ENCODE measurements at places on chromosomes 5 and 9.
A peak's percentile ranks its signal among the peaks of the same experiment; 100 is the strongest.

GRCh38 chr5:125293726-125294125, 547.3 kb upstream of the ZNF608 start:
- no peak for DNase-seq

- no peak for DNase-seq
Observed at GRCh38 chr5:158589939-158590338, 509.8 kb downstream of the EBF1 start.

- no peak for DNase-seq
Observed at GRCh38 chr9:14766299-14766698, 43.8 kb upstream of the CER1 start.

GRCh38 chr5:35477911-35478310, 139.8 kb upstream of the SPEF2 start:
- DNase-seq: no peak

GRCh38 chr9:93585695-93586094, 9.3 kb downstream of the PHF2 start:
- DNase-seq: no peak

DNA sequence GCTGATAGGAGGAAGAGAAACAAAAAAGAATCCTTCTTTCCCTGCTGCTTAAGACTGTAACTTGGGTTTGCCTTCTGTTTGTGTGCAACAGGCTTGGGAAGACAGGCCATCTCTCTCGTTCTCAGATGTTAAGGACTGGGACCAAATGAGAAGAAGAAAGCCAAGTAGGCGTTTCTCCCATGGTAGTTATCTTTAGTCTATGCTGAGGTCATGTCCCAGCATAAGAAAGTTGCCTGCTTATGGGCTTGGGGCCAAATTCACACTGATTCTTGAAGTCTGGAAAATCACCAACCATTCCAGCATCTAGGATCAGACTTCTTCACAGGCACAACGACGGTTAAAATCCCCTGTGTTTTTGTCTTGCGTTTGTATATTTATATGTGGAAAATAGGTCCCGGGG, 44.2 kb upstream of the PALM2AKAP2 start:
- DNase-seq: no peak

DNA sequence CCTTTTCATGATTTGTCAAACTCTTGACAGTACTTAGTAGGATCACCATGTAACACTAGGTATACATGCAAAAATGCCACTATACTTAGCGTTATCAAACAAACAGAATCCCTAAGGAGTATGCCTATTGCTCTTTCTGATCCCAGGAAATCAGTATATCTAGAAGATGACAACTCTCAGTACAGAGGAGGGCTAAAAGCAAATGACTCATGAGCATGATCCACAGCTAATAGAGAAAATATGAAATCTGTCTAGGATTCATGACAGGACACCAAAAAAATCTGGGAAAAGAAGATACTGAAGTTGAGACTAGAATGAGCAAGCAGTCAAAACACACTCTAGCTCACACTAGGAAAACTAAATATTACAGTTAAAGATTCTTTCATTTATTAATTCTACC, 89.2 kb downstream of the RAPGEF6 start:
- DNase-seq: no peak

- no peak for DNase-seq
Observed at GRCh38 chr9:106954558-106954957, 91.6 kb downstream of the ZNF462 start.

DNA sequence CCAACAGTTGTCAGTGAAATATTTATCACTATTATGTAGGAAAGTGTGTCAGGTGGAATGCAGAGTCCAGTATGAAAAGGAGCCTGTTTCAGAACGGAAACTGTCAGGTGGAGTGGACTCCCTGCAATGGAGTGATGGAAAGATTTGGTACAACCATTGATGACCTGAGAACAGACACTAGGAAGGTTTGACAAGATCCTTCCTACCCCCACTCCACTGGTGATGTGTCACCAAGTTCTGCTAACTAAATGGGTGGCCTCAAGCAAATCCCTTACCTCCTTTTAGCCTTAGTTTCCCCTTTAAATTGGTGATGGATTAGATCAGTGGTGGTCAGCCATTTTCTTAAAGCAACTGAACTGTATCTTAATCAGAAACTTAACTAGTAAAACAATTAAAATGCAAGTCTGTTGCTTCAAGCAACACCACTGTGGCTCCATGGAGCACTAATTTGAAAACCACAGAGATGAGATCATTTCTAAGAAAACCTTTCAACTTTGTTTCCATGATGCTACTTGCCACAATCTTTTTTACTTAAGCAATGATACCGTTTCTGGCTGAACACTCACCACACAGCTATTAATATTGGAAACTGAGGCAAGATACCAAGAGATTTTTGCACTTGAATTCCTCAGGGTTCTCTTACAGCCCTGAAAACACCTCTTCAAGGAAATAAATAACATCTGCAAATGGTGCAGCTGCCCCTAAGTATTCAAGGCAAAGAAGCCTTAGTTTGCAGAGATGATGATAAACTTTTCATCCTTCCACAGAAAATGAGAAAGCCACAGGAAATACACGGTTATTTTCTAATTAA, 140.6 kb downstream of the ERCC6L2 start:
- no peak for DNase-seq

DNA sequence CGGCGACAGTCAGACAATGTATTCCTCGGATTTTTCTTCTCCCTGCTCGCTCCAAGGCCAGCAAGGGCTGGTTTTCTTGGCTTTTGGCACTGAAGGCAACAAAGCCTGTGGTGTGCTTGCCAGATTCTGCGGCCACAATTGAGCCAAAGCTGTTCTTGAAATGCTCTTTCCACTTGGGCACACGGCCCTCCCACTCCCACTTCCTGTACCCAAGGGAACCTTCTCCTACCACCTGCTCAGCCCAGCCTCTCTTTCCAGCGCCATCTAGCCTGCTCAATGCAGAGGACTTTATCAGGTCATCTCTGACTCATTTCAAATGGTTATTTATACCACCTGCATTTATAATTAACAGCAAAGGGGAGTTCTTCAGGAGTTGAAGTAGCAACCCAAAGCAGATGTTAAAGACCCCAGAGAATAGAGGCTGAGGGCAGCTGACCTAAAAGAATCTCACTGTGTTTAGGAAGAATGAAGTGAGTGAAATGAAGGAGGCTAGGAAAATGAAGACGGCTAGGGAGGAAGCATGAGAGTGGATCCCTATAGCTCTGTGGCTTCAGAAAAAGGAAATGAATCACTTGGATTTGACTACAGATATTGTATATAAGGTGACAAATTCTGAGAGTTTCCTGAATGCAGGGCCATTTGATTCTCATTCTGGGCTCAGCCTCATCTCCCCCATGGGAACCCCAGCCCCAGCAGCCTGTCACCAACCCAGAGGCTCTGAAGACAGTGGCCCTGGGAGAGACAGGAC, 439.0 kb downstream of the ENC1 start:
- DNase-seq: no peak

DNA sequence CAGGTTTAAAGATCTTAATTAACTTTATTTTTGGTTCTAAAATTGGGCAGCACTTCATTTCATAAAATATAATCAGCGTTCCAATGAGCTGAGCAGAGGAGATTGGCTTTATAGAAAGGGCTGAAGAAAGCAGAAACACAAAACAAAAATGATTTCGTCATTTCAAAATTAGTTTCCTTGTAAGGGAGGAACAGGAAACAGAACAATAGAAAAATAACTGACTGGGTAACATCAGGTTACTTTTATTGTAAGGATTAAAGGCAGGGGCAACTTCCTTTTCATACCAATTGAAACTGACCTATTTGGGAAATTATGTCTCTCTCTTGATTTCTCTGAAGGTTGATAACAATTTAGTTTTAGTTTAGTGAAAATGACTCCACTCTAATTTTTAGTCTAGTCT, 157.1 kb downstream of the ATP10B start:
- no peak for DNase-seq

DNA sequence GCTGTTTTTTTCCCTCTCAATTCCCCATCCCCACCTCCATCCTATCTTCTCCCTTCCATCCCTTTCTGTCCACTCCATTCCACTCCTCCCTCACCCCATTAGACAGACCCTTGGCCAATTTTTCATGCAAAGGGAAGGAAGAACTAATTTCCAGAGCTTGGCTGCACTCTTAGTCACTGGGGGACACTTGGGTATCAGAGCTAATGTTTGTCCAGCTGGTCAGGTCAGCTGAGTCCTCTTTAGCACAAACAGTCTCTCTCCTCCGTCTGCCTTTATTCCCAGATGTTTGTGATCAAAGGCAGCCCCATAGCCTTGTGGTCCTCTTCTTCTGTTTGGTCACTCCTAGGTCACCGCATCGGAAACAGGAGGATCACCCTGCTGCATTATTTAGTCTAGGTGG, 148.5 kb downstream of the NMUR2 start:
- no peak for DNase-seq

GRCh38 chr5:150153957-150154617, 1.6 kb downstream of the PDGFRB start:
- DNase-seq: no peak

GRCh38 chr9:26152350-26152749, 474.1 kb upstream of the TUSC1 start:
- no peak for DNase-seq

- no peak for DNase-seq
Observed at GRCh38 chr5:127801751-127802476, 98.7 kb downstream of the CCDC192 start.

DNA sequence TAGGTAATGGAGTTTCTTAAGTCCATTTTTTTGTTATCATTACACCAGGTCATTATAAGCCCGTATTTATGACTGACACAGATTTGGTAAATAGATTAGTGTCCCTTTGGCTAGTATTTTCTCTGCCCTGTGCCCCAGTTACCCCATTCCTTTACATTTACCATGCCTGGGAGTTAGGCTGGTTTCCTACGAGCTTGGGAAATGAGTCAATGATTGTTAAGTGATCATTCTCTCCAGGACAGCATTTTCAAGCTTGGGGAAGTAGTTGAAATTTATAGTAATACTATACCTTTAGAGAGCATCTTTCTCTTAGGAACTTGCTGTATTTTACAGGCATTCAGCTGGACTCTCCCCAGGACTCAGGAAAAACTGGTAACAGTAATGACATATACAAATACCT, 573.1 kb downstream of the TLE4 start:
- DNase-seq: no peak

GRCh38 chr5:82560561-82560960, 282.4 kb upstream of the RPS23 start:
- DNase-seq: no peak

GRCh38 chr5:121164632-121165031, 687.0 kb upstream of the FTMT start:
- DNase-seq: no peak

- DNase-seq: no peak
Observed at GRCh38 chr9:117081641-117082317, 333.1 kb downstream of the ASTN2 start.

GRCh38 chr9:116308076-116308475, 154.5 kb downstream of the PAPPA start:
- DNase-seq: no peak

GRCh38 chr5:14166437-14166836, 23.3 kb downstream of the TRIO start:
- no peak for DNase-seq

GRCh38 chr9:123312306-123312877, 43.6 kb upstream of the CRB2 start:
- no peak for DNase-seq

- no peak for DNase-seq
Observed at GRCh38 chr5:126852091-126852571, 75.2 kb downstream of the LMNB1 start.

DNA sequence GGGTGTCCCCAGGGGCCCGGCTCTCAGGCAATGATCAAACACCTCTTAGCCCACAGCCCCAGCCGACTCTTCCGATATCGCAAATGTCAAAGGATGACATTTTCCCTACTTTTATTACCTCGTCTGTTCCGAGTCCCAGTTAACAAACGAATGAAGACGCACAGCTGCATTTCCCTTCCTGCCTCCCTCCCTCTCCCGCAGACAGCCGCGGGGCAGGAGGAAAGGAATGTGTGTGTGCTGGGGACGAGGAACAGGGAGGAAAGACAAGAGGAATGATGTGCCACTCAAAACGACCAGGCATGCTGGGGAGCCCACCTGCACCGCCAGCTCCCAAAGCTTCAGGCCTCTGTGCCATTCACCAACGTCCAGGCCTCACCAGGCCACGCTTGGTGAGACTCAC, 125.9 kb upstream of the SARDH start:
- no peak for DNase-seq

DNA sequence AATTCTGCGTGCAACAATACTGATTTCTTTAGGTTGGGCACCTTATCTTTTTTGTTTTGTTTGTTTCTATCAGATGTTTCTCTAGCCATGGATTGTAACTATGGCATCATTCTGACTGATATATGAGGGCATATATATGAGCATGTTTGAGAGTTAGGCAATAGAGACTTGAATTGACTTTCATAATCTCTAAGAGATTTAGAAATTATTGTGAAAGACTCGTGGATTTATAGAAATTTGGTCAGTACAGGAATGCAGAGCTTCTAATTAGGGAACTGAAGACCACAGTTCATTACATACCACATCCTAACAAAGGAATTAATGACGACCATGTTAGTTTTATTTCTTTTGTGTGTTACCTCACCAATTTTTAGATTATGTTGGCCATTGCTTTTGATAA, 546.0 kb upstream of the GRAMD2B start:
- no peak for DNase-seq

DNA sequence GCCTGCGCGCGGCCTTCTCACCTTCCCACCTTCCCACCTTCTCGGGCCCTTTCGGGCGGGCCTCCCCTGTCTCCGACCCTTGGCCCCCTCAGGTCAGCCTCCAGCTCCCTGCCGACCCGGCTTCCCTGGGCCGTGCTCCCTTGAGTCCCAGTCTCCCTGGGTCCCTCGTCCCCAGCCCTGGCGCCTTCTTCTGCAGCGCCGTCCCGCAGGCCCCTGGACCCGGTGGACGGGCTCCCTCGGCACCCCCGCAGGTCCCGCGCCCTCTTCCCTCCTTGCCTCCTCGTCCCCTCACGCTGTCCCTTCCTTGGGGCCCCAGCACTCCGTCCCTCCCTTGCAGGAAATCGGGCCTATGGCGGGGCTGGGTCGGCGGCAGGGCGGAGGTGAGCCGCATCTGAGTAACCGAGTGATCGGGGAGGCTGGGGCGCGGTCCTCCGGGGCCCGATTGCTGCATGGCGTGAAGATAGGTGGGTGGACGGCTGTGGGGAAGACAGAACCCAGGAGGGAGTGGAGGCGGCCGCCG, 7.6 kb downstream of the ARPC5L start:
- DNase-seq: peak; percentile 32

DNA sequence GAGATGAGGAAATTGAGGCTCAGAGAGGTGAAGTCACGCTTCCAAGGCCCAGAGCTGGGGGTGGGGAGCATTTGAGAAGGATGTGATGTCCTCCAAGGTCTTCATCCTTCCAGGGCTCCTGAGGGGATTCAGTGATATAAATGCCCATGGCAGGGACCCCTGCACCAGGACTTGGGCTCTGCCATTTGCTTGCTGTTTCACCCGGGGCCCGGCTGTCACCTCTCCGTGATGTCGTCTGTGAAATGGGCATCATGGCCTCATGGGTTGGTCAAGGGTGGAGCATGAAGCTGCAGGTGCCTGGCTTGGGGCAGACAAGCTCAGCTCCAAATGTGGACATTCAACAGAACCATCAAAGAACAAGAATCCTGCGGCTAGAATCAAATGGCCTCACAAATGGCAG, 253.1 kb downstream of the PBX3 start:
- DNase-seq: no peak
